ENCODE measurements at places on chromosomes 4 and X. TPM values are rescaled to one million over a fixed set of nuclear protein-coding genes. Genes with fewer than 3 reads are reported as not detected.

Gene FRMPD3
- total RNA-seq: 5.6 TPM

Gene SOD3
- total RNA-seq: not detected

Gene CLNK
- total RNA-seq: not detected

Gene INTS12
- 38.2 TPM for total RNA-seq

Data from parietal lobe (tissue), 2 donors.